ENCODE measurements at places on chromosomes 3 and 15. TPM values are rescaled to one million over a fixed set of nuclear protein-coding genes. Genes with fewer than 3 reads are reported as not detected.

- peak; percentile 57 for DNase-seq
These were observed 424.1 kb upstream of the TPM1 start for GRCh38 chr15:62618432-62618831.

Gene SNURF
- 3.1 TPM for polyA plus RNA-seq

GRCh38 chr3:106813742-106814141 is 563.5 kb upstream of the CCDC54 start:
- DNase-seq, result no peak

DNA sequence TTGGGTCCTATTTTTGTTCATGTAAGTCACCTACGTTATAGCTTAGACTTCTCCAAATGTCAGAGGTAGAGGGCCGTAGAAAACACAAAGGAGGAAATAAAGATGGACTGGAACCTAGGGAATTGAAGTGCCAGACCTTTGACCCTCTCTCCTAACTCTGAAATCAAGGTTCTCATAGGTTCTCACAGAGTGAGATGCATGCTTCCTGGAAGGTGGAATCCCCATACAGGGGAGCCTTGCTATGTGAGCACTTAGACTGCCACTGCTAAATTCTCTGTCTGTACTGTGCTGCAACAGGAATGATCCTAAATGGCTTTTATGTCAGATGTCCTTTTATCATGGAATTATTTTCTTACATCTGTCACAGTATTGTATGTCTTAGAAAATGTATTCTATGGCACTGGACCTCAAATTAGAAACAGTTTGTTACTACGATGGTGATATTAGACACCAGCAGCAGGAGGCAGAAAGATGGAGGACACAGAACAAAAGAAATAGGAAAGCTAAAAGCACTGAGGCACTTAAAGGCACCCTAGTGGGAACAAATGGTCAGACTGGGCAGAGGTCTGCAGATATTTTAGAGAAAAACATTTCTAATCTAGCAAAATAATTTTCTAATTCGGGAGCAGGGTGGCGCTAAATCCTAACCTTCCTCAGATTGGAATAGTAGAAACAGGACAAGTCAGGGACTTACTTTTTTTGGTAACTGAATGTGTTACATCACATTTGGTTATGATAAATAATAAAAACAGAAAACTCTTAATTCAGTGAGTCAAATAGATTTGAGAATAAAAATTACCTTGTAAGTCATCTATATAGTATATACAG is 60.2 kb upstream of the CDAN1 start:
- DNase-seq, result no peak

GRCh38 chr3:82293867-82294266 is 532.4 kb upstream of the GBE1 start:
- DNase-seq, result no peak

Gene P2RY12
- polyA plus RNA-seq, result not detected

Gene LXN
- 66.8 TPM for polyA plus RNA-seq

DNA sequence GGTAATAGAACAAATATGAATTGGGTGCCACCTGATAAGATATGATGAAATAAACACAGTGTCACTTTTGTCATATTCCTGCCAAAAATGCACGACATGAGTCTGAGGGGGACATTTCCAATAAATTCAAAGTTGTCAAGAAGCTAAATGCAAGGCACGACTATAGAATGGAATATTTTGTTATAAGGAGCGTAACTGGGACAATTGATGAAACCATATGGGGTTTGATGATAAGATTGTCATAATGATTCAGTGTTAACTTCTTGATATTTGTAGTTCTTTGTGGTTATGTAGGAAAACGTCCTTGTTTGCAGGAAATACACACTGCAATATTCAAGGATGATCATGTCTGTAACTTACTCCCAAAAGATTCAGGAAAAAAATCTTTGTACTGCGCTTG is 163.3 kb downstream of the MEX3B start:
- no peak for DNase-seq

DNA sequence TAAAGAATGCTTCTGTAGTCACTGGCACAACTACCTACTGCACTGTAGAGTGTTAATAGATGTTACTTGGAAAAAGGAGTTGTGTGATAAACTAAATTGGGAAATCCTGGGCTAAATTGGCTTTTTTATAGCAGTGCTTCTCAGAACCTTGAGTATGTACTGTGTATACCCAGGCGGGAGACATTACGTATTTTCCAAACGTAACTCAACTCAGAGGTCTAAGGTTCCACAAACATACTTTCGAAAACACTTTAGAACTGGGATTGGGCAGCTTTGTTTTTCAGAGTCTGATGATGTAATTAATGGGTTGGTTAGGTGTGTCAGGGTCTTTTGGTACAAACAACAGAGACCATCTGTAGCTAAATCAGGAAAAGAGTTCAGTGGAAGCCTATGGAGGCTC is 53.5 kb upstream of the CHST2 start:
- DNase-seq, result no peak

DNA sequence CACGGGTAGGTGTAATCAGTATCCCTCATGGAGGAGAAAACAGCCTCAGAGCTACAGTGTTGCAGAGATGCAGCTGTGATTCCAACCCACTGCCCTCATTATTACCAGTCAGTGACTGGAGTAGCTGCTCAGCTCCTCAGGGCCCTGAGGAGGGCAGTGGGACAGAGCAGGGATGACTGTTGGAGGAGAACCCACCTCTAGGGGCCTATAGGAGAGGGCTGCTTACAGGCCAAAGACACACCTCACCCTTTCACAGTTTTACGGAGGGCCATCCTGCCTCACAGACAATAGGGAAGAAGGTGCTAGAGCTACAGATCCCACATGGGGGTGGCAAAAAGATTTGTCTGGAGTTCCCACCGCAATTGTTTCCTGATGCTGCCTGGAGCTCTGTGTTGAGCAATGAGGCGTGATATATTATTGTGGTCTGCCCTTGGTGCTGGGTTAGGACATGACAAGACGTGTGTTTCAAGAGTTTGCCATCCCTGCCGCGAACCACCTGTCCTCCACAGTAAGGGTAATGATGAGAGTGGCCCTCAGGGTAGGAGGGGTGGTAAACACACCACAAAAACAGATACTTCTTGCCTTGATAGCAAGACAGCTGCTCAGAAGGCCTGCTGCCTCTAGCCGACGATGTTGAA is 140.5 kb upstream of the TPM1 start:
- no peak for DNase-seq

- no peak for DNase-seq
These were observed 71.1 kb upstream of the TRPM1 start for GRCh38 chr15:31172606-31173005.

DNA sequence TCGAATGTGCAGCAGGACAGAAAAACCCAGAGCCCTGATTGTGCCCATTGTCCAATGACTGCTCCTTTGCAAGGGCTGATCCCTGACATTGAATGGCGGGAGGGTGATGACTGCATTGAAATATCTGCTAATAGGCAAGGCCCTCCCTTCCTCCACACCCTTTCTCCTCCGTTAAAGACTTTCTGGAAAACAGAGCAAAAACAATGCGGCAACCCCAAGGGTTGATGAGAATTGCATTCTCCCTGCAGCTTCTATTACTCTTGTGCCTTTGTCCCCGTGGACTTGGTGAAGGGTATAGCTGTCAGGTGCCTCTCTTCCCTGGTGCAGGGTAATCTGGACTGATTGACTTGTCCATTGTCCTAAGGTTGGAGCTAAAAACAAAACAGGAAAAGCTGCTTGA is 71.8 kb downstream of the THSD4 start:
- DNase-seq, result no peak

DNA sequence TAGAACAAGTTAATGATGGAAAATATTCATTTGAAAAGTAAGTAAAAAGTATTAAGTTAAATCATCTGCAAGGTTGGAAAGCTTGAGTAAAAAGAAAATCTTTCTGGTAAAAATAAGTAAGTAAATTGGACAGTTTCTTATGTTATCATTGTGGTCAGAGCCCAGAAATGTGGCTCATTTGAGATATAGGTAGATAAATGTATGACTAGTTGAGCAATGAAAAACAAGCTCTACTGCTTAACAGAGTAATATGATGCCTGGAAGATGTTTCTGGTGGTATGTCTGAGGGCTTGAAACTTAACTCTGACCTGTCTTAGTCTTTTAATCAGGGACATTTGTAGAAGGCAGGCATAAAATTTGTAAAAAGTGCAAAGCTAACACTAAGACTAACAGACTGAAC is 444.0 kb downstream of the MFSD1 start:
- DNase-seq, result no peak

DNA sequence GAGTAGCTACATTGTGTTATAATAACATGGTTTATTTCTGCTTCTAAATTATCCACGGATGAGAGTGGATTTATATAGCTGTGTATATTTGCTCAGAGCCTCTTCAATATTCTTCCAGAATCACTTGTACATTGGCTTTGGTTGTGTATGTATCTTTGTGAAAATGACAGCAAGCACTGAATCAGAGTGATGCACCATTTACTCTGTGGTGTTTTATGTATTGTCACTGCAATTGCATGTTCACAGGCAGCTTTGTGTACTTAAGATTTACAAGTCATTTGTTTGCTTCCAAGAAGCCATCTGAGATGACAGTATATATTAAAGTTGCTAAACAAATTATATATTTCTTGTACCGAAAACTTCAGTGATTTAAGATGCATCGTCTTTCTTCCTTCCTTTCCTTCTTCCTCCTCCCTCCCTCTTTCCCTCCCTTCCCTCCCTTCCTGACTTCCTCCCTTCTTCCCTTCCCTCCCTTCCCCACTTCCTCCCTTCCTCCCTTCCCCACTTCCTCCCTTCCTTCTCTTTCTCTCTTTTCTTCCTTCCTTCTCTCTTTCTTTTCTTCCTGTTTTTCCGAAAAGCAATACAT is 362.3 kb upstream of the GOLIM4 start:
- DNase-seq, result no peak

- DNase-seq, result no peak
These were observed 30.1 kb downstream of the FOXL2 start for GRCh38 chr3:138916824-138917223.

- DNase-seq, result peak; percentile 88
These were observed 227.5 kb downstream of the DTWD1 start for GRCh38 chr15:49848282-49848724.

DNA sequence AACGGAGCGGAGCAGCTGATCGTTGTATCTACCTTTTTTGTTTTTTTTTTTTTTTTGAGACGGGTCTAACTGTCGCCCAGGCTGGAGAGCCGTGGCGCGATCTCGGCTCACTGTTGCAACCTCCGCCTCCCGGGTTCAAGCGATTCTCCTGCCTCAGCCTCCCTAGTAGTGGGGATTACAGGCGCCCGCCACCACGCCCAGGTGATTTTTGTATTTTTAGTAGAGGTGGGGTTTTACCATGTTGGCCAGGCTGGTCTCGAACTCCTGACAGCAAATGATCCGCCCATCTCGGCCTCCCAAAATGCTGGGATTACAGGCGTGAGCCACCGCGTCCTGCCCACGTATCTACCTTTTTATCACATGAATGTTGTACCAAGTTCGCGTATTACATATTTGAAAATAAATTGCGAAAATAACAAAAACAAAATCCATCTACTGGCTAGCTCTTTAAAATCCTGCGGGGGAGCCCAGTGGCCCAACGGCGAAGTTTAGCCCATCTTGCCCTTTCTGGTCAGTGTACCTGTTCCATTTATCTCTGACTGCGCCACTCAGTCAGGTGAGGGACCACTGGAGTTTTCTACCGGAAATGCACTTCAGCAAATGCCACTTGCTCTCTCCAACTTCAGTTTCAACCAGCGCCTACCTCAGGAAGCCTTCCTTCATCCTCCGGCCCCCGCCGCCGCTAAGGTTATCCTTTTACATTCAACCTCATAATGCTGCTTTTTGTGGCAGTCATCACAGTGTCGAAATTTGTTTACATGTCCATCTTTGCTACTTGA is 1.2 kb upstream of the EIF3J start:
- no peak for DNase-seq

GRCh38 chr3:114727373-114727772 is 419.7 kb downstream of the ZBTB20 start:
- DNase-seq, result no peak

GRCh38 chr15:99651023-99651807 is 82.0 kb downstream of the LYSMD4 start:
- DNase-seq, result peak; percentile 19

- no peak for DNase-seq
These were observed 26.4 kb downstream of the GNB5 start for GRCh38 chr15:52164631-52165265.

GRCh38 chr3:138473391-138473790 is 39.0 kb downstream of the ESYT3 start:
- no peak for DNase-seq

Gene ZNF662
- 2.1 TPM for polyA plus RNA-seq

- DNase-seq, result no peak
These were observed 55.8 kb downstream of the TBC1D2B start for GRCh38 chr15:78021761-78022160.

- no peak for DNase-seq
These were observed 38.2 kb downstream of the VPS13C start for GRCh38 chr15:62021991-62022600.

DNA sequence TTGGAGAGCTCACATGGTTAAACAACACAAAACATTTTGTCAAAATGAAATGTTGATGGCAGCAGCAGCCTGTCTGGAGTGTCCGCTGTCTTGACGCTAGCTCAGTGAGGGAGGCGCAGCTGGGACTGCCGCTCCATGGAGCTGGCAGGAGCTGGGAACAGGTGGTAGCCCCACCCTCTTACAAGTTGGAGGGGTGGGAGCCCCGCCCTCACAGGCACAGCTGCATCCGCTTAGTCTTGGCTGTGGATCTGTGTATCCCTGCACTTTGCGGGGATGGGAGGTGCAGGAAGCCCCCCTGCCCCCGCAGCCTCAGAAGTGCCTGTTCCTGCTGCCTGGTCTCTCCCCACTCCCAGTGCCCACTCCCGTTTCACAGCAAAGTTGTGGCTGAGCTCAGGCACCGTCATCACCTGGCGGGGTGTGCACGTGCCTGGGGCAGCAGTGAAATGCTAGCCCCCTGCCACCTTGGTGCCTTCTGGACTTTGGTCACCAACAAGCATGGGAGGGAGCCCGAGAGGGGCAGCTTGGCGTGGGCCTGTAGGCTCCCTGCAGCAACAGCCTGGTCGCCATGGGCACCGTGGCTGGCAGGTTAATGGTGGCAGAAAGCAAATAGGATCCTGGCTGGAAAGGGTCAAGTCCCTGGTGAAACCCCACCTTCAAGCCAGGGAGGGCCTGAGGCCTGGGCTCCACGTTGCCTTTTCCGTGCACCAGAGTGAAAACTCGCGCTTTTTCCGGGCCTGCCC is 53.8 kb upstream of the CADM2 start:
- no peak for DNase-seq

DNA sequence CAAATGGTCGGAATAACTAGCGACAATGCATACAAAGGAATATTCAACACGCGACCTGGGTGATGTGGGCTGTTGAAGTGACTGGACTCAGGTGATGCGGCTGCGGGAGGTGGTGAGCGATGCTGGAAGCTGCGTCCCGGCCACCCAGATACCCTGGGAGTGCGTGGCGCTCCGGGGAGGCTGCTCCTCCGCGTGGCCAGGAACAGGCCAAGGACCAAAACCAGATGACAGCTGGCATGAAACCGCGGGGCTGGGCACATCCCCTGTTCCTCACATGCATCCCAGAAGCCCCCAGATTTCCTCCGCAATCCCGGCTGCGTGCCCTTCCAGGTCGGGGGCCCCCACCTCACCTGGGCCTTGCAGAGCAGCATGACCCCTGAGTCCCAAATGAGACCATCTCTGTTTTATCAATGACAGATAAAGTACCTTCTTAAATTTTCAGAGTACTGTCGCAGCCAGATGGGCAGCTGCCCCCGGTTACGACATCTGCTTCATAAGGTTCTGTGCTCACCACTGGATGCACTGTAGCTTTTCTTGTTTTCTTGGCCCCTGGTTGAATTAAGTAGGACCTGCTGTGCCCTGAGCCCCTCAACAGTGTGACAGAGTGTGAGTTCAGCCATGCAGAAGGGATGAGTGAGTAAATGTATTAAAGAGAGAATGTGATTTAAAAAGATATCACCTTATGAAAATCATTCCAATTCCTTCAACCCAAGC is 278.2 kb downstream of the GABRG3 start:
- no peak for DNase-seq

Measured in BJ (cell line).